ENCODE measurements at places on chromosomes 12 and 14.

DNA sequence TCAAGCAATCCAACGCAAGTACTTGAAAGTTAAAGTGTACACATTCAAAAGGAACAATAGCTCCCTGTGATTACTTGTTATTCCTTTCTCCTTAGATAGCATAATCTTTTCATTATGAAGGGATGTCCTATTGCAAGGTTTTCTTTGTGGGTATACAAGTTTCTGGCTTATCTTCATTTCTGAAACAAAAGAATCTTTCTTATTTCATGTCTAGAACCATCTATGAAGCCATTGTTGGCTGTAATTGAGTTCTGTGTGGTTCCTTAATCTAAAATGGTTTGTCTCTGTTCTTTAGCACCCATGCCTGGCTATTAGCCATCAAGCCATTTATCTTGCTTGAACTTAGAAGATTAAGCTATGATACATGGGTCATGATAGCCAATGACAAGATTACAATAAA, 95.0 kb downstream of the VEZT start:
- DNase-seq, result no peak

GRCh38 chr12:104637604-104638003, 180.9 kb downstream of the CHST11 start:
- no peak for DNase-seq

DNA sequence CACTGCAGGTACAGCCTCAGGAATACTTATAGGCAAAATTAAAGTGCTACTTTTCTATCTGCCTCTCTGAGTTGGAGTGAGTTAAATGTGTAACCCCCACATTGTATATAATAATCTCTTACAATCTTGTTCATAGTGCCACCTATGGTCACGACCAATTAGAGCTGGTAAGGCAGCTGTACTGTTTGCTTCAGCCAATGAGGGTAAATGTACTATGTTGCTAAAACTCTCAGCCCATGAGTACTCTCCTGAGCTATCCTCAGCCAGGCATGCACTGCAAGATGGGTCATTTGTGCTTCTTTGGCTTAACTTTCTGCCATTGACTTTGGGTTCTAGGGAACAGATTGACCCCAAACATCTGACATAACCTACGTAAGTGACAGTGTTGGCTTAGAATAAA, 15.0 kb upstream of the MDM2 start:
- no peak for DNase-seq

- no peak for DNase-seq
These were observed 16.6 kb upstream of the CCDC177 start for GRCh38 chr14:69591317-69591716.

DNA sequence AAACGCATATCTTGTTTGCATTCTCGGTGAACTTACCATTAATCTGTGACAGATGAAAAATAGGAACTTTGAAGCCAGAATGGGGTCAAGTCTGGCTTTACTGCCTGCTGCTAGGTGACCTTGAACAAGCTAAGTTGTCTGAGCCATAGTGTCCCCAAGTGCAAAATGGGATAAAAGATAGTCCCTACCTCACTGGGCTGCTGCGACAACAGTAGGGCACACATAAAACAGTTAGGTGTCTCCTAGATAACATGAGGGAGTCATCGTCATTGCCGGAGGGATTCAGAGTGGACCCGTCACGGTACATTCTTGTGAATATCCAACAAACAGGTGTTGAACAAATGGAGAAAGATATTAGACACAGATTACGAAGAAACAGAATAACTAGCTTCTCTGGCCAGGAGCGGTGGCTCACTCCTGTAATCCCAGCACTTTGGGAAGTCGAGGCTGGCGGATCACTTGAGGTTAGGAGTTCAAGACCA, 71.2 kb downstream of the NINJ2 start:
- no peak for DNase-seq

DNA sequence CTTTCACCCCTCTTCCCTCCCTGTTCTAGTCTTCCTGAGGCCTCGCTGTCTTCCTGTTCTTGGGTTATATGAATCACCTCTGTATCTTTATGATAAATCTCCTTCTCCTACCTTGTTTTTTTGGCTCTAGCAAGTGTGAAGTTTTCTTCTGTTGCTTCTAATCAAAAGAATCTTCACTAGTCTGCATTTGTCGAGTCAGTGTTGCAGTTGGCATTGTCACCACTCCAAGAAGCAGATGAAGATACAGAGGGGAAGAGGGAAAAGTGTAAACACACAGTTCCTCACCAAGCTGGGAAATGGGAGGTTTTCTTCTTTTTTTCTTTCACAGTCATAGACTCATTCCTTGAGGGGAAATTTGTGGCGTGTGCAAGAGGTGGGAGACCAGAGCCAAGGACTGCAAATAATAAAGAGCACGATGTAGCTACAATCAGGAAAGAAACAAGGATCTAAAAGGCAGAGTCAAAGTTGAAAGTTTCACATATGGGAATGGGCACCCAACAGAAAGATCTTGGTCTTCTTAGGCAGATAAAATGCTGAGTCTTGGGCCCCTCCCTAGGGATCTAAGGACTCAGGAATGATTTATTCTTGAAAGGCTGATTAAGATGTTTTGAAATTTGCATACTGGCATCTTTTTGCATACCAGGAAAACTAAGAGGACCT, 22.2 kb upstream of the PRICKLE1 start:
- DNase-seq, result peak; percentile 55

- DNase-seq, result no peak
These were observed 236.7 kb downstream of the FBXL14 start for GRCh38 chr12:1357711-1358110.

DNA sequence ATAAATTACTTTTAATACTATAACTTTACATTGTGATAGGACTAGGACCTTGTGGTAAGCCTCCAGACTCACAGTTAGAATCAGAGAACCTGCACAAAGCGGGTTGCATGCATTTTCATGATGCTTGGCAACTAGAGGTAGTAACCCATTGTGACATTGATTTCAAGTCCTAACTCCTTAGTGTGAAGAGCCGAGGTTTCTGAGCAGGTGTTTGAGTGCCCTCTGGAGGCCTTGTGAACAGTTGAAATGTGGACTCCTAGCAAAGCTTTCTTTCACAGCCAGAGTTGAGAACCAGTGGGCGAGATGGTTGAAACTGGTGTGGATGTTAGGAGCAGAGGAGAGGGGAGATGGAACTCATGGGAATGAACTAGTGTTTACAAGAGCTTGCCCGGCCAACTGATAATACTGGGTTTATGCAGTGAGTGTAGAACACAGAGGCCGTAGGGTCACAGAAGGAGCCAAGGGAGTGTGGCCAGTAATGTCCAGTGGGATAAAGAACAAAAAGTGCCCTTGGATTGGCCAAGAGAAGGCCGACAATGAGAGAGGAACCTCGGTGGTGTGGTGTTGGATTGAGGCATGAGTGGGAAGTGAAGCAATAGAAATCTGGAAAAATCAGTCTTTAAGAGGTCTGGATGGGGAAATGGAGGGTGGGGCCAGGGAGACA, 10.9 kb downstream of the ZNF664 start:
- DNase-seq, result peak; percentile 85

DNA sequence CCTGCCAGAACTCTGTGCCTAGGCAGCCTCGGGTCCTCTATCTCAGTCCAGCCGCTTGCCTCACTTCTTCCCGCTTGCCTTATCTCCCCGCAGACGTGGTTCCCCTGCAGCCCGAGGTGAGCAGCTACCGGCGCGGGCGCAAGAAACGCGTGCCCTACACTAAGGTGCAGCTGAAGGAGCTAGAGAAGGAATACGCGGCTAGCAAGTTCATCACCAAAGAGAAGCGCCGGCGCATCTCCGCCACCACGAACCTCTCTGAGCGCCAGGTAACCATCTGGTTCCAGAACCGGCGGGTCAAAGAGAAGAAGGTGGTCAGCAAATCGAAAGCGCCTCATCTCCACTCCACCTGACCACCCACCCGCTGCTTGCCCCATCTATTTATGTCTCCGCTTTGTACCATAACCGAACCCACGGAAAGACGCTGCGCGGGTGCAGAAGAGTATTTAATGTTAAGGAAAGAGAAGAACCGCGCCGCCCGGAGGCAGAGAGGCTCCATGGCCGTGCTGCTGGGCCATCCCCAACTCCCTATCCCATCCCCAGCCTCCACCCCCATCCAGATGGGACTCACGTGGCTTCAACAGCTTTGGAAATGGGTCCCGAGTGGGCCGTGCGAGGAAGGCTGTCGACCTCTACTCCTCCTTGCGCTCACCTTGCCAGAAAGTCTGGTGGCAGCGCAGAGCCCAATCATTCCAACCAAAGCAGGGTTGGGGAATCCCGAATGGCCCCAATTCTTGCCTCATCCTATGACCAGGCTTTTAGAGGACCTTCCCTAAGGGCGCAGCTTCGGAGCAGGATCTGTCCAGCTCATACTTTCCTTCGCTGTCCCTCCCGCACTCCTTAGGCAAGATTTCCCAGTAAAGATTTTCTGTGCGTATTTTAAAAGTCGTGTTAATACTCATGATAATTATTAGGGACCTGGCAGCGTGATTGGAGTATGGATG, 6.5 kb downstream of the HOXC13 start:
- DNase-seq, result no peak

DNA sequence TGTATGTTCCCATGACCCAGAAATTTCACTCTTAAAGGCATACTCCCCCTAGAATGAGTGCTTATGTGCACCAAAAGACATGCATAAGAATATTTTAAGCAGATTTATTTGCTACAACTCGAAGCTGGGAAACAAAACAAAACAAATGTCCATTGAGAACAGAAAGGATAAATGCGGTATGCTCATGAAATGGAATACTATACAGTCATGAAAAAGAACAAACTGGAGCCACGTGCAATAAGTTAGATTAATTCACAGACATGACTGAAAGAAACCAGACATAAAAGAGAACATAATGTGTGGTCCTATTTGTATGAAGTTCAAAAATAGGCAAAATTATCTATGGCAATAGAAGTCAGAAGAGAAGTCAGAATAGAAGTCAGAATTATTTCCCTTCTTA, 69.9 kb downstream of the TBX3 start:
- no peak for DNase-seq

- no peak for DNase-seq
These were observed 17.7 kb downstream of the HEBP1 start for GRCh38 chr12:12982331-12982730.

GRCh38 chr14:23562822-23563472, 4.6 kb downstream of the AP1G2 start:
- DNase-seq, result peak; percentile 60

GRCh38 chr14:55951341-55952206, 166.6 kb upstream of the PELI2 start:
- no peak for DNase-seq

DNA sequence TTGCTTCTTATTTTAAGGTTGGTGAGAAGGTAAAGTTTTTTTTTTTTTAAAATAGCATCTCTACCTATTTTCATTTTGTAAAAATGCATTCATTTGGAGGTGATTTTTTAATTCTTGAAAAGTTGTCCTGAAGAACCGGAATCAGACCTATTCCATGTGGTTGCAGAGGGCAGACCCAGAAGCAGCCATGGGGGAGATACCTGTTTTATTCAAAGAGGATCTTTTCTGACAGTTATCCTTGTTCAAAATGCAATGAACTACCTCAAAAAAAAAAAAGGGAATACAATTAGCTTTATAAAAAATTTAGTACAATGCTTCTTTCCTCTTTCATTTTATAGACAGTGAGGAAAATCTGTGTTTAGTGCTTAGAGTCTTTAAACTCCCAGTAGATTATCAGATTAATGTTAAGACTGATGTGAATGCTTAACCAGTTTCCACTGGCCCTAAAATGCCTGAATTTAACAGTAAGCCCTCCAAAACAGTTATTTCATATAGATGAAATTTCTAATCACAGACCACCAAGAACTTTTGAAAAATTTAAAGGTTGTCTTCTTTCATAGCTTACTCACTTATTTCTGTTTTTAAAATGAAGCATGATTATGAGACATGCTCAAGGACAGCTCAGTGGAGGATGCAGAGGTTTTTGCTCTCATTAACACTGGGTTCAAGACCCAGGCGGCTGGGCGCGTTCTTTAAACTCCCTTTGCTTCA, 8.6 kb upstream of the NEMF start:
- no peak for DNase-seq

DNA sequence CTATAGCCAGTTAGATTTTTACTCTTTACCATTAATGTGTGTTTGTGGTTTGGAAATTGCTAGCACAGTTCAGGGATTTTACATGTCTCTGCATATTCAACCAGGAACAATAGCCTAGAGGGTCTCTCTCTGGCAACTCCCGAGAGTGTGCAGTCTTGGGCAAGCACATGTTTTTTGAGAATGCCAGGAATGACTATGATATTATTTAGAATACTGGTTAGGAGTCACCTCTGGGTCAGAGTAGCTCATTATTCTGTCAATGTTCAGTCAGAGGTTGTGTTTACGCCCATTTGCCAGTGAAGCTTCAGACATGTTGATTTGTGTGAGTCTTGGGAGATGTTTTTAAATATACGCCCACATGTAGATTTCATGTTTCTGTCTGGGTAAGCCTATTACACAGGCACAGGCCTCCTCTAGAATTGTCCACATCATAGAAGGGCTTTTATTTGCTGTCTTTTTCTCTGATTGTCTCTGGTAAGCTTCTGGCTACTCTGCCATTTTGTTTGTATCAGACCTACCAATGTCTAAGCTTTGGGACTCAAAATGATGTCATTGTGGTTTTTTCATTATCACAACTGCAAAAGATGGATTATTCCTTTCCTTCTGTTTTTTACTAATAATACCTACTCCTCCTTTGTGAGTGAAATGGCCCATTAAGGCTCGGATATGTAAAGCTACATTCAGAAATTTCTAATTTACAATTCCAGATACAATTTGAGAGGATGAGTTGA, 203.1 kb upstream of the PPFIA2 start:
- no peak for DNase-seq

DNA sequence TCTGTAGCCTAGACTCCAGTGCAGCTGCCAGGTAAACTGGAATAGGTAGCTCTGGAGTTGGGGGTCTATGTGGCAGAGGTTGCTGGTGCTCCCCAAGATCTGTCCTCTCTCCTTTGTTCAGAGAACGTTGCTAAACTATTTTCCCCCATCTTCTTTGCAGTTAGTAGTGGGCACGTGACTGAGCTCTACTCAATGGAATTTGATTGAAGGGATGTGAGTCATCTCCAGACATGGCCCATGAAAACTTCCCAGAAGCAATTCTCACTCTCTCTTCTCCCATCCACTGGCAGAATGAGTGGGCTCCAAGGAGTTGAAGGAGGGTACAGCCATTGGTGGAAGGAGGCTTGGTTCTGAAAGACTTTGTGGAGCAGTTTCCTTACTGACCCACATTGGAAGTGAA, 44.0 kb downstream of the PAH start:
- DNase-seq, result no peak

- DNase-seq, result no peak
These were observed 73.5 kb downstream of the LRRK2 start for GRCh38 chr12:40298341-40298740.

- no peak for DNase-seq
These were observed 10.4 kb downstream of the SLC7A8 start for GRCh38 chr14:23173031-23173430.

- DNase-seq, result no peak
These were observed 234.4 kb downstream of the SEC23A start for GRCh38 chr14:38868399-38869290.

- no peak for DNase-seq
These were observed 191.2 kb upstream of the SSTR1 start for GRCh38 chr14:38016497-38016896.

GRCh38 chr12:110861729-110862128, 14.9 kb downstream of the CCDC63 start:
- DNase-seq, result no peak

Measured in fibroblast of the aortic adventitia (primary cell).